ENCODE measurements at places on chromosomes 1 and 21.

DNA sequence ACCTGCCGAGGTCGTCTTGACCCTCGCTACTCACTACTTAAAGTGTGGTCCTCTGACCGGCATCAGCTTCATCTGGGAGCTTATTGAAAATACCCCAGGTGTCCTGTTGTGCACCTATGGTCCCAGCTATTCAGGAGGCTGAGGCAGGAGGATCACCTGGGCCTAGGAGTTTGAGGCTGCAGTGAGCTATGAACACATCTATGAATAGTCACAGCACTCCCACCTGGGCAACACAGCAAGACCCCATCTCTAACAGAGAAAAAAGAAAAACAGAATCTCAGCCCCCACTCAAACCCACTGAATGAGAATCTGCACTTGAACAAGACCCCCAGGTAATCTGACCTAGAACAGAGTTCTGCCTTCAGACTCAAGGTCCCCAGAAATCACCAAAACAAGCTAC lies 8.7 kb upstream of the OLIG1 start:
- ATAC-seq, result no peak

DNA sequence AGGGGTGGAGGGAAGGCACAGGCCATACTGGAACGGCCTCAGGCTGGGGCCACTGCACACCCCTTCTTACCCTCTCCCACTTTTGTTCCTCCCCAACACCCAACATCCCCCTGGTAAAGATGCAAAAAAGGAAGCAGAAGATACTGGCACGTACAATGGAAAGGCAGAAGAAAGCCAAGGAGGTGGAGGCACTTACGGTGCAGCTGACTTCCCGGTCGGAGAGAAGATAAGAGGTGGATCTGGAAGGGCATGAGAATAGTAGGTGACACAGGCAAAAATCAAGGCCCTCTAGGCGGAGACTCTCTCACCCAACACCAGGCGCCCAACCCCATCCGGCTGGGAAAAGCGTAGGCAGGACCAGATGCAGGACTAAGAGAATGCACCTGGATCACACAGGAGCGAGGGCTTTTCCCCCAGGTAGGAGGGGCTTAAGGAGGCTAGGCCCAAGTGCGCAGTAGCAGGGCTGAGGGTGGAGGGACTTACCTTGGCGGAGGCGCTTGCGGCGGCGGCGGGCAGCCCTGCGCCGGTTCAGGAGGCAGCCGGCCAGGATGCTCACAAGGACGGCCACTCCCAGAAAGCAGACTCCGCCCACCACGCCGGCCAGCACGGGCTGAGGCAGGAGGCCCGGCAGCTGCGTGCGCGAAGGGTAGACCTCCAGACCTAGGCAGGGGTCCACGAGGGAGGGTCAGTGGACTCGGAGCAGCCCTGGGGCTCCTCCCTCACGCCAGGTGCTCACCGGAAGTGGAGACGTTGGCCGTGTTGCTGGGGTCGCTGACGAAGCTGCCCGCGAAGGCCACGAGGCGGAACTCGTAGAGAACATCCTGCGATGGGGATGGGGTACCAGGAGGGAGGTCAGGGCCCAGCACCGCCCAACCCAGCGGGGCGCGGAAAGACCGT lies 4.1 kb upstream of the TAGLN2 start:
- no peak for ATAC-seq

GRCh38 chr1:187509091-187509490 lies 680.3 kb downstream of the PLA2G4A start:
- ATAC-seq, result no peak

DNA sequence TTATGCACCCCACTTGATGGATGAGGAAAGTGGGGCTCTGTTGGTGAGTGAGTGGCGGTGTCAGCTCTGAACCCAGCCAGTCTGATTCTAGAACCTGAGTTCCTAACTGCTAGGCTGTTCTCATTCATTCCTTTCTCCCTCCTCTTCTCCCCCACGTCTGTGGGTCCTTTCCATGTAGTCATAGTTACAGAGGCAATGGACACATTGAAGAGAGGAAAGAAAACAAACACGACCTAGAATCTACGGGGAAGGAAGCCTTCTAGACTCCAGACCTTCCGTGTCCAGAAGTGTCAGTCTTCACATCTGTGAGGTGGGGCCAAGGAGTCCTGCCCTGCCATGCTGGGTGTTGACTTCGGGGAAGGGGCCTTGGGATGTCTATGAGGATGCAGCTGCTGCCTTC lies 115.8 kb upstream of the WNT4 start:
- ATAC-seq, result no peak

DNA sequence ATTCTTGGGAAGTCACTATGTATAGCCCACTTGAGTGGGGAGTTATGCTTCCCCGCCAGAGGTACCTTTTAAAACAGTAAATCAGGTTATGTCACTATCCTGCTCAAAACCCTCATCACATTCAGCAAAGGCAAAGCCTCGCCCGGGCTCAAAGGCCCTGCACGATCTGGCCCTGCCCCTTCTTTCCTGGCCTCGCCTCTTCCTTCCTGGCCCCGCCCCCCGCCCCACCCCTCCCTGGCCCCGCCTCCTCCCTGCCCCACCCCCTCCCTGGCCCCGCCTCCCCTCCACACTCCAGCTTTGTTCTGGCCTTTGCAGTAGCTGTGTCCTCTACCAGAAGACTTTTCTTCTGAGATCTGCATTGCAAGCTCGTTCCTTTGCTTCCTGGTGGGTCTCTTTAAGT lies 6.6 kb downstream of the LDLRAD2 start:
- ATAC-seq, result no peak

GRCh38 chr1:225603538-225604354 lies 49.2 kb downstream of the ENAH start:
- ATAC-seq, result no peak

DNA sequence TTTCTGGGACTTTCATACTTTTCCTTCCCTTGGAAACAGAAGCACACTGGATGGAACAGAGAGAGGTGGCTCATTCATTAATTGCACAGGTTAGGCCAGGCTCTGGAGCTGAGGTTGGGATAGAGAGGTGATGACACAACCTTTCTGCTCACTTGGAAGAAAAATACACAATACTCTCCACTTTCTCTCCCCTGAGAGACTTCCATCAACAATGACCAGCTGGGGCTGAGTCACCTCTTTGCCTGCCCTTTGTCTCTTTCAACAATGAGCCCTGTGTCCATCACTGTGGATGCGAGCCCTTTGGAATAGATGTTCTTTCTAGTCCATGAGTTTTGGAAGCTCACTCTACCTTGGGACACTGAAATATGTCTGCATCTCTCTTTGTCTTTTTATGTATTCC lies 43.1 kb downstream of the ATP2B4 start:
- no peak for ATAC-seq

GRCh38 chr1:89198081-89198480 lies 661 bp downstream of the GBP4 start:
- no peak for ATAC-seq

GRCh38 chr1:86542631-86543030 lies 4.2 kb upstream of the CLCA4 start:
- ATAC-seq, result no peak

- no peak for ATAC-seq
Observed at GRCh38 chr1:44367944-44368343, 12.9 kb upstream of the ERI3 start.

- ATAC-seq, result no peak
Observed at GRCh38 chr1:106620521-106620954, 435.9 kb upstream of the PRMT6 start.

DNA sequence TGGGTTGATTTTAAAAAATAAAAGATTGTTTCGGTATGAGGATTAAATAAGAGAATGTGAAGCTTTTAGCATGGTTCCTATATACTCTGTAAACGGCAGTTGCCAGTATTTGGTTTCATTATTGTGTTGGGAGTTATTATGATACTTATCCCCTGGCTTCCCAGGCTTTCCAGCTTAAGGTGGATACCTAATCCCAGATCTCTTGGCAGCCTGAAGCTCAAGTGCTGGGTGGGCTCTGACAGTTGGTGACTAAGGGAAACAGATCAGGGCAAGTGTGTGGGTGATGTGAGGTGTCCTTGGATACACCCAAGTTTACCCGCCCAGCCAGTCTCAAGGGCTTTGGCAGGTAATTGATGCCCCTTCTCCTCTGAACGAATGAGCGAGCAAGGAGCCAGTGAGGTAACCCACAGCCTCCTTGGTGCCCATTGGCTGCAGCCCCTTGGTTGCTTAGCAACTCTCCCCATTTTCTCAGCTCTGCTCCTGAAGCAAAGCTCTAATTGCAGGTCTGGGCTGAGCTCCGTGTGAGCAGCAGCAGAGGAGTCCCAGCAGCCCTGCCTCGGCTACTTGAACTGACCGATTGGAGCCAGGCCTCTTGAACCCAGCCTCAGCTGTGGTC lies 6.1 kb downstream of the IPO13 start:
- ATAC-seq, result no peak

DNA sequence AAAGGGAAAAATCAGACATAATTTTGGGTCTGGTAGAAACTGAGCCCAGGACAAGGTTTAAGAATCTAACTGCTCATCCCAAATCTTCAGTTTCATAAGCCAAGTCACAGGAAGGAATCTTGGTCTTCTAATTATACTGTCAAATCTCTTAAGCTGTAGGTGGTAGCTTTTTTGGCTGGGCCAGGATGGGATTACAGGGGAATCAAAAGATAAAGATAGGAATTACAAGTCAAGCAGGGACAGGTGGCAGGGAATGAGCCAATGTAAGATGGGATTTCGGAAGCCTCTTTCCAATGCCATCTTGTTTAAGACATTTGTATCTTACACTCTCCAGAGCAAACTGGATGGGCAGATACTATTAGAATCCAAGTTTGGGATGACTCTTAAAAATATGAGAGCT lies 383.5 kb downstream of the KCNH1 start:
- ATAC-seq, result no peak

- ATAC-seq, result peak; percentile 72
Observed at GRCh38 chr1:20322081-20322824, 31.6 kb downstream of the VWA5B1 start.

GRCh38 chr1:23736437-23737134 lies 6.7 kb upstream of the ELOA start:
- ATAC-seq, result peak; percentile 38

DNA sequence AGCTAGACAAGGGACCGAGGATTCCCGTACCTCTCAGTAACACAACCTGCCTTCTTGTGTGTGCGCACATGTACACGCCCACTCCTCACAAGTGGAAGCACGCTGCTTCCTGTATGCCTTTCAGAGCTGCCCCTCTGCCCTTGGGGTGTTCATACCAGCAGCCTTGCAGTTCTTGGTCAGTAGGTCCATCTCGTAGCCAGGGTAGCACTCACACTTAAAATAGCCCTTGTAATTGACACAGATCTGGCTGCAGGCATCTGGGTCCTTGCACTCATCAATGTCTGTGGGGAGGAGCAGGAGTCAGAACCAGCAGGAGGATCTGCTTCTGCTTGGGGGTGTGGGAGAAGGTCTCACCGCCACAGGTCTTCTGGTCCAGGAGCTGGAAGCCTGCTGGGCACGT lies 32.6 kb upstream of the MAGOH start:
- no peak for ATAC-seq

DNA sequence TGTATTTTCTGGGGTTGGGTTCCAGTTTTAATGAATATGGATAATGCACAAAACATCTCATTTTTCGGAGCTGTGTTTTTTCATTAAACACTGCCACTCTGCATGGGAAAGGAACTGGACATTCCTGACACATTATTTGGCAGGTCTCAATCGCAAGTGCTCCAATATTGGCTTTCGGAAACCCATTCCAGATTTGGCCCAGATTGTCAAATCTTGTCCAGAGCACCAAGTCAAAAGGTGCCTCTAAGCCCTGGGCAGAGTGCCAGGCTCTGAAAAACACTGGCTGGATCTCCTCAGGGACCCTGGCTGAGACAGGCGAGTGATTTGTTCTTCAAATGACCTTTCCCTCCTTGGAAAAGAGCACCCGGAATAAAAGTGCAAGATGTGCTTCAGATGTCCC lies 68.4 kb upstream of the MRPS6 start:
- ATAC-seq, result no peak

- ATAC-seq, result no peak
Observed at GRCh38 chr1:28718586-28719331, 18.0 kb upstream of the YTHDF2 start.

- ATAC-seq, result no peak
Observed at GRCh38 chr1:187053876-187054275, 225.1 kb downstream of the PLA2G4A start.

DNA sequence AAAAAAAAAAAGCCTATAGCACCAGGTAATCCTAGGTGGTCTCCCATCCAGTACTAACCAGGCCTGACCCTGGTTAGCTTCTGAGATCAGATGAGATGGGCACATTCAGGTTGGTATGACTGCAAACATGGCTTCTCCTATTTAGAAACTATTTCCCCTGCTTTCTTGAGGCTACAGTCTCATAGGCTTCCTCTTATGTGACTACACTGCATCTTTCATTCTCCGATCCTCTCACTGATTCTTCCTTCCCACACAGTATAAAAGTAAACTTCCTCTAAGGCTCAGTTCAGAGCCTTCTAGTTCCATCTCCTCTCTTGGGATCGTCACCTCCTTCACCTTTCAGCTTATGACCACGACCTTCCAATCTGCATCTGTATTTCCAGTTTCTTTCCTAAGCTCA lies 30.4 kb upstream of the RNF2 start:
- no peak for ATAC-seq

DNA sequence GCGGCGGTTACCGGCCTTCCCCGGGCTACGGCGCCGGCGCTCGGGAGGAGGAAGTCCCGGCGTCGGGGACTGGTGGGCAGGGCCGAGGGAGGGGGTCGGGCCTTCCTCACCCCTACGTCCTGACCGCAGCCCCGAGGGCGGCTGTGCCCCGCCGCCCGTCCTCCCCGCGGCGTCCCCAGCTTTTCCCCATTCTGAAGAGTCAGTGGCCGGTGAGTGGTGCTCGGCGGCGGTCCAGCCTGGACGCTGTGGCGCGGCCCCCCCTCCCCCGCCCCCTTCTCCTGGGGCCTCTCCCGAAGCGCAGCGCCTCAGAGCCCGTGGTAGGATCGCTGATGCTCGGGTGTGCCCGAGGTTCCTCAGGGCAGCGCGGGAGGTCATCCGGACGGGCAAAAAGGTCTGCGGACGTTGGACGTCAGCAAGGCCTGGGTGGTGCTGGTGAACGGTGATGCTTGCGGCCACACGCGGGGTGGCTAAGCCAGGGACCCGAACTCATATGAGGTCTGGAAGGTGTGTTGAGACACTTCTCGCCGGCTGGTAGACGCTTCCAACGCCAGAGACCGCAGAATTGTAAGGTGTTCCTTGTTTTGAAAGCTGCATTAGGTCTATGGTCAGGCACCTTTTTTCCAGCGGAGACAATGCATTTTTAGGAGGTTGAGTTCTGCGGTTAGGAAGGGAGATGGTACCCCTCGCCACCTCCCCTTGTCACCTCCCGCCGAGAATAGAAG lies 725 bp downstream of the SLC25A33 start:
- ATAC-seq, result peak; percentile 51

DNA sequence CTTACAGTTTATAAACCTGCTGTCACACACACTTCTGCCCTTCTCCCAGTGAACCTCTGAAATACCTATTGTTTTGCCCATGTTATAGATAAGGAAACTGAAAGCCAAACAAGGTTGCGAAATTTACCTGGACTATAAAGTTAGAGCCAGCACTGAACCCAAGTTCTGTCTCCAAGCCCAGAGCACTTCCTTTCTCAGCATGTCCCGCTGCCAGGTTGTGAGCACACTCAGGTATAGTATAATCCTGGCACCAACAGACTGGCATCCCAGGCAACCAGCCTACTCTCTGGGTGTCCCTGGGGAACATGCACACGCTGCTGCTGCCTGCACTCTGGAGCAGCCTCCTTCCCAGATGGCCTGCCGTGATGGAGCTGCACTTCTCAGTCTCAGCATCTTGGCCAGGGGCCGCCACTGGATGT lies 45.1 kb downstream of the PGBD5 start:
- no peak for ATAC-seq

GRCh38 chr1:13661539-13661938 lies 38.4 kb upstream of the PRDM2 start:
- no peak for ATAC-seq

GRCh38 chr1:12179111-12179519 lies 12.3 kb downstream of the TNFRSF1B start:
- peak; percentile 38 for ATAC-seq

Measured in activated CD4-positive, CD25-positive, alpha-beta regulatory T cell treated with anti-CD3 and anti-CD28 coated beads, Interleukin-2, amount 50 U/mL, for 24 hours (primary cell).